Stimulated activated CD4-positive, alpha-beta T cell treated with anti-CD3 and anti-CD28 coated beads, Interleukin-2, amount 100 ng/mL, for 4 hours (primary cell): ENCODE measurements at places on chromosomes 3 and 15.

DNA sequence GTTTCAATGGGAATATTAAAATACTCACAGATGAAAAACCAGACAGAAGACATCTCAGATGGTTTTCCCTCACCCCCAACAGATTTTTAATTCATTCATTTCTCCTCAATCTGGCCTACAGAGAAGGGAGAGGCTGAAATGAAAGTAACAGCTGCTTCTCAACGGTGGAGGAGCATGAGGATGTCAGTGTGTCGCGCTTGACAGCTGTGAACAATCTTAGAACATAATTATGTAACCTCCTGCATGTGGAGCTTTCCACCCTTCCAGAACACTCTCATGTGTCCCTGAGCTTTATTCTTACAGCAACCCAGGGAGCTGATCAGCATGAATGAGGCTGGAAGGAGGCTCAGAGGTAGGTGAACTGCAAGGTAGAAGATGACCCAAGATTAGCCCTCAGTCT is 52.7 kb downstream of the MB21D2 start:
- DNase-seq, result no peak

DNA sequence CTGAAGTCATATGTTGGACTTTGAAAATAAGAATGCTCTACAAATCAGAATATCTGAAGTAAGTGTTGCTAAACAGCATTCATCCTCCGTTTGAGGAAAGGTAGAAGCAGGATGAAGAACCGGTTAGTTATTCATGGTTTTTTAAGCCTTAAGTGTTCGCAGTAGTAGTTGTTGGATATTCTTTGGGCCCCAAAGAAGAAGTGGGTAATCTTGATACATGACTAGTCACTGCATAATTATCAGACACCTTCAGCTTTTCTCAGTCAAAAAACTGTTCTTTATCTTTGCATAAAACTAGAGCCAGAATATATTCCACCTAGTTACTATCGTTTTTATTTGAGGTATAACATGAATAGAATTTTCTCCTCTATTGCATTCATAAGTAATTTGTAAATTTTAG is 13.8 kb downstream of the RAB5A start:
- DNase-seq, result no peak

DNA sequence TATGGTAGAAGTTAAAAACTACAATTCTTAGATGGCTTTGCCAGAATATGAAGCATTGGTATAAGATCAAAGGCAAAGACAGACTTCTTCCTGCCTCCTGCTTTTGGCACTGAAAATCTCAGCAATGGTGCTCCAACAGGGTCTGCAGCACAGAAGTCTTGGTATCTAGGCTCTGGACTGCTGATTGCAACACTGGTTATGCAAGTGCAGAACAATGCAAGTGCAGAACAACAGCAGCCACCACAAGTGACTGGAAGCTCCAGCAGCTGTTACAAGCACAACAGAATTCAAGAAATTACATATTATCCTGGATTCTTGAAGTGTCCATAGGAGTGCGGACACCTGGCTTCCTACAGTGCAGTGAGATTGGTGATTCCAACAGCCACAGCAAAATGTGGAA is 33.7 kb downstream of the ZBTB20 start:
- no peak for DNase-seq

GRCh38 chr3:150319900-150320299 is 88.2 kb upstream of the TSC22D2 start:
- no peak for DNase-seq

DNA sequence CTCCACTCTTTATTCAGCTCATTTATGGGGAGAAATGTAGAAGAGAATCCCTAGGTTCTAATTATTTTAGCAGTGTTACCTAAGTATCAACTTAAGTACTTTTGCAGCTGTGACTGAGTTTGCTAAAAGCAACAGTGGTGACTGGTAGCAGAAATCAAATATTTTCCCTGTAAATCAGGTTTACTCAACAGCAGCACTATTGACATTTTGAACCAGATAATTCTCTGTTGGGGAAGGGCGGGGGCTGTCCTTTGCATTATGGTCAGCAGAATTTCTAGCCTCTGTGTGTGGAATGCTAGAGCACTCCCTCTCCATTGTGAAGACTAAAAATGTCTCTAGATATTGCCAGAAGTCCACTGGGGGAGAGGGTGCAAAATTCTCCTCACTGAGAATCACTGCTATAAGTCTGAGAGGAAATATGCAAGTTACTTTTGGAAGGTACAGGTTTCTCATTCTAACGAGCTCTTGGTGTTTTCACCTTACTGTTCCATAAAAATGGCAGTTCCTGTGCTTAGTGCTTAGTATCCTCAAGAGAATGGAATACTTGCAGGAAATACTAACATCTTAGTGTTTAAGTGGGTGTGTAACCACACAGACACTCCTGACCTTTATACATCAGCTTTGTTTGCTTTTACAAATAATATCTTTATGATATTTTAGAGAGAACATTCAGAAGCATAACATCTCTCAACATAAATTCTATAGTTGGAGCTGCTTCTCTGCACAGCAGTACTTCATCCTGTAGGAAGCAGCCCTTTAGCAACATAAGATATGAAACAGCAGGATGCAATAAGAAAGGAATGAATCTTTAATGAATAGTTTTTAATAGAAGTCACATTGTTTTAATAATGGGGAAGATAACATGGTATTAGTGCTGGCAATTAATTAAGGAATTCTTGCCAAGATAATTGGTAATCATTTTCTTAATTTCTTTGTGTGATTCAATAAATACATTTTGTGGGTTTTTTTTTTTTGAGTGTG is 246.5 kb upstream of the GOLIM4 start:
- no peak for DNase-seq

- peak; percentile 8 for DNase-seq
These were observed 169.8 kb upstream of the MYRIP start for GRCh38 chr3:39639344-39640236.

- DNase-seq, result no peak
These were observed 229.7 kb downstream of the ISL2 start for GRCh38 chr15:76566276-76566675.

- DNase-seq, result no peak
These were observed 483.2 kb upstream of the TBL1XR1 start for GRCh38 chr3:177680472-177680821.

- DNase-seq, result no peak
These were observed 103.0 kb downstream of the P3H2 start for GRCh38 chr3:190017521-190018288.

GRCh38 chr3:127072971-127073783 is 90.3 kb downstream of the PLXNA1 start:
- no peak for DNase-seq

- no peak for DNase-seq
These were observed 7.6 kb upstream of the EMC3 start for GRCh38 chr3:9994086-9994844.

DNA sequence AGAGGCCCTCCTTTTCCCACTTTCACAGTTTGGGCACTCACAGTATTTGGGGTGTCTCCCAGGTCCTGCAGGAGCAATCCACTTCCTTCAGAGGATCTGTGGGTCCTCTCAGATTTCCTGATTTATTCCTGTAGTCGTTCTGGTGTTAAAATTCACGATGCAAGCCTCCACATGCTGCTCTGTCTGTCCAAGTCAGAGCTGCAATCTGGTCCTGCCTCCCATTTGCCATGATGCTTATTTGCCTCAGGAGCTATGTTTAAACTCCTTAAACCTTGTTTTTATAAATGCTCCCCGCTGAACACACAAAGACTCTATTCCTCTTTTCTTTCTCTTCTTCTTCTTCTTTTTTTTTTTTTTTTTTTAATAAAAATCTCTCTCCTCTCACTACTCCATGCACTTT is 558.7 kb upstream of the NECTIN3 start:
- DNase-seq, result no peak

DNA sequence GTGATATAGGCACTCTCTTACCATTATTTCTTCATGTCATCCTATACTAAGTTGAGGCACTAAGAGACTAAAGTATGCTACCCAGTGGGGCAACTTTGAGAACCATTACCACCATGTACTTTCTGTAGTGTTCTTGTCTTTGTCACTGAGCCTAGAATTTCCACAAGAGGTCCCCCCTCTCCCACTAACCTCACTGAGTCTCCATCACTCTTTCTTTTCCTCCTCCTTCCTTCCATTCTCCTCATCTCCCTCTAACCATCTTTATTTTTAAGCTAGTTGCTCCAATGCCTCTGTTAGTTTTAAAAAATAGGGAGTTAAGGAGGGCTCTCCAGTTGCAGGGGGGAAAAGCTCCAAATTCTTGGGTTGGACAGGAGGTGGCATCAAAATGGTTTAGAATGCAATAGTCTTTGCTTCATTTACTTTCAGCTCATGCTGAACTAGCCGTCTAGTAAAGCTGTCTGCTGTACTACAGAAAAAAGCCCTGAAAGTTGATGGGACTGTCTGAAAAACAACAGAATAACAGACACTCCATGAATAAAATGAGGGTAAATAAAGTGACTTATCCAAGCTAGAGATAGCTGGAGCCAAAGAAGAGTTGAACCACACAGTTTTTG is 85.1 kb upstream of the MYRIP start:
- no peak for DNase-seq

GRCh38 chr15:98324341-98324970 is 323.9 kb upstream of the IGF1R start:
- DNase-seq, result no peak

- no peak for DNase-seq
These were observed 781.7 kb downstream of the MECOM start for GRCh38 chr3:168881804-168882203.

- no peak for DNase-seq
These were observed 168.6 kb downstream of the SHQ1 start for GRCh38 chr3:72679540-72680198.

- DNase-seq, result no peak
These were observed 8.1 kb upstream of the ARNT2 start for GRCh38 chr15:80396096-80396495.

DNA sequence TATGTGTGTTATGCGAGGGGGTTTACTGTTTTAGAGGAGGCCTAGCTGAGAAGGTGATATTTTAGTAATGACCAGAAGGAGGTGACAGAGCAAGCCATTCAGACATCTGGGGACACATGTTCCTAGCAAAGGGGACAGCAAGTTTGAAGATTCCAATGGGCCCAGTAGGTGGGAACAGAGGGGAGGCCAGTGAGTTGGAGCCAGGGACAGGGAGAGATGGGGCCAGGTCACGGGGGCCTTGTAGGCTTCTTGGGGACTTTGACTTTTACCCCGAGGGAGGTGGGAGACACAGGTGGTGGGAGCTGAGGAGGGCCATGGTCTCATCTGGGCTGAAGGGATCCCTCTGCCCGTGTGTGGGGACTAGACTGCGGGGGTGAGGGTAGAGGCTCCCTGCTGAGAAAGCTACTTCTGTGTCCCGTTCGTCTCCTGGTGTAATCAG is 72.5 kb downstream of the MGLL start:
- no peak for DNase-seq

DNA sequence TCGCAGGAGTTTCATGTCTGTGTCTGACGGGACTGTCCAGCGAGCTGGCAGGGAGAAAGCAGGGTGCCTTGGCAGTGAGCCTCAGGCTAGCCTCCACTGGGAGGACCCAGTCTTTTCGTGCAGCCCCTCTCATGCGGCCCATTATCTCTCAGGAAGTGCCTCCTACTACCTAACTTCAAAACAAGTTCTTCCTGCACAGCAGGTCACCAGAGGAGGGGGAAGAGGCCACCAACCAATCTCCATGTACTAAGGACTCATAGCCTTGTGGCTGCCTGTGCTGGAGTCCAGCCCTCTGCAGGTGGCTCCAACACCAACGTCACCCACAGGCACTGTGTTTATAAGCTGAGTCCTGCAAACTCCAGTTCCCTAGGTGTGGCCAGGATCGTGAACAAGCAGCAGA is 4.8 kb downstream of the VIPR1 start:
- no peak for DNase-seq

- DNase-seq, result no peak
These were observed 51.0 kb downstream of the PLCL2 start for GRCh38 chr3:16935781-16936180.

- DNase-seq, result no peak
These were observed 88.6 kb downstream of the THSD4 start for GRCh38 chr15:71203586-71204474.

DNA sequence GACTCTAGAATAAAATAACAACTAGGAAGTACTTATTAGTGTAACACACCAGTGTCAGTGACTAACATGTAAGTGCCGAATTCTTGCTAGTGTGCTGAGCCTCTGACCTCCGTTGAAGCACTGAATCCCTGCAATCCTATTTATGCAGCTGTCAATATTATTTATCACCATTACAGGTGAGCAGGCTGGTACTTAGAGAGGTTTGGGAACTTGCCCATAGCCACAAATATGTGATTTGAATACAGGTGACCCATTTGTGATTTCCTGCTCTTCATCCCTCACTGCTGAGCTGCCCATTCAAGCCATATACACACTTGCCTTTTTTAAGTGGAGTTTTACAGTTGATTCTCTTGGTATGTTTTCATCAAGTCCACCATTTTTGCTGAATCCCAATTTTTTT is 12.2 kb downstream of the EIF4E3 start:
- DNase-seq, result no peak

GRCh38 chr3:184502123-184502667 is 59.4 kb upstream of the EPHB3 start:
- no peak for DNase-seq

- no peak for DNase-seq
These were observed 14.9 kb upstream of the ALCAM start for GRCh38 chr3:105351821-105352220.

- DNase-seq, result no peak
These were observed 61.4 kb upstream of the HERC1 start for GRCh38 chr15:63895194-63895593.

GRCh38 chr15:39621210-39621609 is 40.3 kb downstream of the THBS1 start:
- no peak for DNase-seq

- no peak for DNase-seq
These were observed 12.0 kb upstream of the CPNE9 start for GRCh38 chr3:9691636-9692035.

- DNase-seq, result no peak
These were observed 4.4 kb upstream of the LMAN1L start for GRCh38 chr15:74808078-74808839.

DNA sequence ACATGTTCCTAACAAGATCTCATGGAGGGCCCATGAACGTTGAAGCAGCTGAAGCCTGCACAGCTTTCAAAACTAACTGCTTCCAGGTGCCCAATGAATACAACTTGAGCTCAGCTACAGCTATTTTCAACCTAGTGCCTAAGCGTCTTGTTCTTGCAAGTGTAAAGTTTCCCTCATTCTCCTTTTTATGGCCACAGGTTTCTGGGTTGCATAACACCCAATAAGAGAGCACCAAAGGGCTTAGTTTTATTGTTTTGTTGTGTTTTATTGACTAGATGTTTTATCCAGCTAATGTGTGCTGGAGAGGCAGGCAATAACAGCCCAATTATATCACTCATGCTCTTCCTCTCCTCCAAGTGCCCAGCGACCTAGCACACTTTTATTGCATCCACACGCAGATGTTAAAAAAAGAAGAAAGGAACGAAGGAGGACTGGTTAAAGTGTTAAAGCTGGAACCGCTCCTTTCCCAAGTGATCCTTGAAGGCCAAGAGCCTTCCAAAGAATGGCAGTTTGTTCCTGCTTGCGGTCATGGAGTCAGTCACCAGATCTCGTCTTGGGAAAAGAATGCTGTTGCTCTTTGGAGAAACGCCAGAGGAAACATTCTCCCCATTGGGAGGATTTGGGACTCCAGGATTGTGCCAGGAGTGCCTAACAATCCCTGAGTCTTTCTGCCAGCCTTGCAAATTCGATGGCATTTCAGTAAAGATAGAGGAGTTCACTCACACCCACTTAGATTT is 156.9 kb downstream of the MEX3B start:
- no peak for DNase-seq
